ENCODE measurements at places on chromosomes 11 and 22.

GRCh38 chr11:6629892-6630631, 10.8 kb upstream of the TPP1 start:
- no peak for DNase-seq

DNA sequence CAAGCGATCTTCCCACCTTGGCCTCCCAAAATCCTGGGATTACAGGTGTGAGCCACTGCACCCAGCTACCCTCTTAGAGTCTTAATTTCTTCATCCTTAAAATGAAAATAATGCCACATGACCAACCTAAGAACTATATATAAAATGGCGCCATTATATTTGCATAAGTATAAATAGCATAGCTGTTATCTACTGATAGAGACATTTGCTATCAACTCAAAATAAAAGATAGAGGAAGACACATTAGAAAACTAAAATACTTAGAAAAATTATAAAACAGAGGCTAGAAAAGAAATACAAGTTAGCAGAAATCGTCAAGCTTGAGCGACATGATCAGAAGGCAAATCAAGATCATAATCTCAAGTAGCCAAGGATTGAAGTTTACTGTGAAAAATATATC, 6.2 kb downstream of the FAM168A start:
- DNase-seq = no peak

- no peak for DNase-seq
These were observed 37.1 kb downstream of the TAF1D start for GRCh38 chr11:93704237-93704636.

GRCh38 chr11:82560836-82561235, 172.8 kb downstream of the FAM181B start:
- DNase-seq = no peak

DNA sequence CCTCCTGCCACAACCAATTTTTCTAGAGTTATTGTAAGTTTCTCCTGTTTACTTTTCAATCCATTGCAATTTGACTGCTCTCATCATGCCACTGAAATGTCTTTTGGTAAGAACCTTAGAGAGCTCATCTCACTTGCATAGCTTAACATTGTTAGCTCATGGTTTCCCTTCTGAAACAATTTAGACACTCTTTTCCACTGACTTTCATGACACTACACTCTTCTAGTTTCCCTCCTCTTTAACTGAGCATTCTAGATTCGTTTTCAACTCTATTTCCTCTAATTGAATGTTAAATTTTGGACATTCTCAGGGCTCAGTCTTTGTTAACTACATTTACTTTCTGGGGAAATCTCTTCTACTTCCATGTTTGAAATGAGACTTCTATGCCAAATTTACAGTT, 369.1 kb downstream of the JRKL start:
- no peak for DNase-seq

DNA sequence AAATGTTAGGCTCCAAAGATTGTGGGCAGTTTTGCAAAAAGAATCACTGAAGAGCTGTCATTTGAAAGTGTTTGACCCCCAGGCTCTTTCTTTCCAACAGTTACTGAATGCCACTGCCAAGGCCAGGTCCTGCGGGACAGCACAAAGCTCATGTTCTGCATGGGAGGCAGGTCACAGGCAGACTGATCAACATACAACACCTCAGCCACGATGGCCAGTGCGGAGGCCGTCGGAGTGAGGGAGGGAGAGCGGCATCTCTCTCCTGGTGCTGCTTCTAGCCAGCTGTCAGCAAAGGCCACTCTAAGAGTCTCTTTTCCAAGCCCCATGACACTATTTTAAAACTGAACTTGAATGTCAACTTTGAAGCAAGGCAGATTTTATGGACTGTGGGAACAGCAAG, 49.9 kb downstream of the ARFGAP3 start:
- no peak for DNase-seq

- DNase-seq = no peak
These were observed 151.9 kb upstream of the NTM start for GRCh38 chr11:131218542-131218941.

GRCh38 chr11:16047073-16047472, 309.3 kb downstream of the SOX6 start:
- no peak for DNase-seq

DNA sequence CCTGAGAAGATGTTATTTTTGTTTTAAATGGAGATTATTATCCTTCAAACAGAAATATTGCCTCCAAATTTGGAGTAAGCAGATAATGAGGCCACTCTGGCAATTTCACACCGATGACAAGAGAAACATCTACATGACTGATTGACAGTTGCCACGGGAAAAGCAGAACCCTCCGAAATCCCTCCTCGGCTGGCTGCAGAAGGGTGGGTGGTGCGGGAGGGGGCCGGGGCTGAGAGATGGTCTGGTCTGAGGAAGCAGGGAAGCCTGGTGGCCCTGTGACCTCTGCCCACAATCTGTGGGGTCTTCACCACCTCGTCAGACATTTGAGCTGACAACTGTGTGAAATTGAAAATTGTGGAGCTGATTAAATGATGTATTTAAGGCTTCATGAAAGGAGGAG, 503.2 kb downstream of the MN1 start:
- no peak for DNase-seq

GRCh38 chr11:3220521-3221407, 2.2 kb upstream of the MRGPRG start:
- no peak for DNase-seq

GRCh38 chr11:131642756-131643531, 272.5 kb downstream of the NTM start:
- DNase-seq = no peak

- DNase-seq = no peak
These were observed 68.1 kb downstream of the LIF start for GRCh38 chr22:30178181-30179126.

Measured in stimulated activated CD8-positive, alpha-beta memory T cell treated with anti-CD3 and anti-CD28 coated beads, Interleukin-7, amount 100 ng/mL, for 1 hour (primary cell).